ENCODE measurements at places on chromosomes 5 and 9.

- DNase-seq: no peak
Measured at GRCh38 chr9:117945286-117945685, 241.1 kb downstream of the TLR4 start.

- no peak for DNase-seq
Measured at GRCh38 chr5:157778121-157778805, 34.8 kb downstream of the LSM11 start.

- DNase-seq: peak; percentile 93
Measured at GRCh38 chr5:5492087-5492933, 69.8 kb downstream of the ICE1 start.

- no peak for DNase-seq
Measured at GRCh38 chr9:119278171-119278570, 91.1 kb downstream of the BRINP1 start.

DNA sequence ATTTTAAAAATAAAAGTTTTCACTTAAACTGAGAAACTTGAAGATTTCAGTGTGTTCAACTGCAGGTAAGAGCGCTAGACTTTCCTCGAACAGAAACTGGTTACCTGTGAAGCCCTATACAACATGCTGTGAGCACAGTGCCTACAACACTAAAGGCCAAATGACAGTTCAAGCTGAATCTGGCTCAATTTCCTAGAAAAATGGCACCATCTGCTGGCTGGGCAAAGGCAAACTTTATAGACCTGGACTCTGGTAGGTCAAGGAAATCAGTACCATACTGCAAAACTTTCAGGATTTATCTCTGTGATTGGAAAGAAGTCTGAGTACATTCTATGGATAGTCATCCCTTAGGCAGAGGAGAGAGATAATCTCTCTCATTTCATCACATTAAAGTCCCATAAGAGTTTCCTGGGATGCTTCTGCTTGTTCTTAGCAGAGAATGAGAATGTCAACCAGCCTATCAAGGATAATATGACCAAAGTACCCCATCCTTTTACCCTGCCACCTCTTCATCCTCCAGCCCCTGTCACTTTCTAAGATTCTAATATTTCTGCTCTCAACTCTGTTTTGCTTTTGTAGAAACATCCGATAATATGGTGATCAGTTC is 31.8 kb upstream of the FOXB2 start:
- DNase-seq: peak; percentile 85

DNA sequence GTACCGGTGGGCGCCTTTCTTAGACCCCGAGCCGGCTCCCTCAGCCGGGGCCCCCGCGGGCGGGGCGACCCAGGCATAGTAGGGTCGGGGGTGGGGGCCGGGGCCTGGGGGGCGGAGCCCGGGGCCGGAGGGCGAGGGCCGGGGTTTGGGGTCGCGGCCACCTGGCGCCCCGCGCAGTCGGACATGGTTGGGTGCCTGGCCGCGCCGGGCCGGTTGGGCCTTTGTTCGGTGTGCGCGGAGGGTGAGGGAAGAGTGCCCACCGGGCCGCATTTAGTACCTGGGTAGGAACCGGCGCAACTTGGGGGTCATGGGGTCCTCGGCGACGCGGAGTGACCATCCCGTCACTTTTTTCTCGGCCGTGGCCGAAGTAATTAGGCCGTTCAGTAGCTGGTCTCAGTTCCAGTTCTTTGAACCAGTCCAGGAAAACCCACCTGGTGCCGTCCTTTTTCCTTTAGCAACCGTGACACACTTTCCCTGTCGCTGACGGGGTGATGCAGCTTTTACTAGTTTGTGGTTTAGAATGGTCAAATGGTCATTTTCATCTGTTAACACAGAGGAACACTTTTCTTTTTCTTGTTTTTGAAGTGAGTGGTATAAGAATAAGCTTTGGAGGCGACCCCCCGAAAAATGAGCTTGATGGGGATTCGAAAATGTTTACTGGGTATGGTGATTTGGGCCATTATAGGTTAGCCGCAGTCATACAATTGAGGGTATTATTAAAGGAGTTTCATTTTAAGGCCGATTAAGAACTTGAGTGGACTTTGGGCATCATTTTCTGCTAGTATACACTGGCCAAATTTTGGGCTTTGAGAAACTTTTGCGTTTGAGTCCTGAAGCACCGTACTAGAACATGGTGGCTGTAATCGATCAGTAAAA is 589 bp downstream of the CKS2 start:
- DNase-seq: no peak

DNA sequence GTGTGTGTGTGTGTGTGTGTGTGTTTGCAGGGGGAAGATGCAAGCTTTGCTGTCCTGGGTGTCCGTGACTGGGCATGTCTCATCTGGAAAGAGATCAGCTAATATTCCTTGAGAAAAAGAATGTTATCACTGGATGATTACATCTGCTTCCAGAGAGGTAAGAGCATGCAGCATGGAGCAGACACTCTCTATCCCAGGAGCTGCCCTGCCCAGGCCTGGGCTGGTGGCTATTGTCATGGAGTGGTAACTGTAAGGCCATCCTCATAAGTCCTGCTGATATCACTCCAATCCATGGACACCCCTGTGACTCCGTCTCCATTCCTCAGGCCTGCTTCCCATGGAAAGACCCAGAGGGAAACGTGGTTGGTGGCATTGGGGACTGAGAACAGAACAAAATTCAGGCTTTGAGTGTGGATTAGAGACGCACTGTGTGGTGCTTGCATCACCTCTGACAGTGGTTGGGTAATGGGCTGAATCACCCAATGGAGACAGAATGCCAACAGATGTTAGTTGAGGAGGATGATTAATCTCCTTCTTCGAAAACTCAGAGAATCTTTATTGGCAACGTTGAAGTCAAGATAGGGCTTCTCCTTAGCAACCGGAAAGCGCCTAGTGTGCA is 52.0 kb upstream of the KCNIP1 start:
- DNase-seq: no peak

DNA sequence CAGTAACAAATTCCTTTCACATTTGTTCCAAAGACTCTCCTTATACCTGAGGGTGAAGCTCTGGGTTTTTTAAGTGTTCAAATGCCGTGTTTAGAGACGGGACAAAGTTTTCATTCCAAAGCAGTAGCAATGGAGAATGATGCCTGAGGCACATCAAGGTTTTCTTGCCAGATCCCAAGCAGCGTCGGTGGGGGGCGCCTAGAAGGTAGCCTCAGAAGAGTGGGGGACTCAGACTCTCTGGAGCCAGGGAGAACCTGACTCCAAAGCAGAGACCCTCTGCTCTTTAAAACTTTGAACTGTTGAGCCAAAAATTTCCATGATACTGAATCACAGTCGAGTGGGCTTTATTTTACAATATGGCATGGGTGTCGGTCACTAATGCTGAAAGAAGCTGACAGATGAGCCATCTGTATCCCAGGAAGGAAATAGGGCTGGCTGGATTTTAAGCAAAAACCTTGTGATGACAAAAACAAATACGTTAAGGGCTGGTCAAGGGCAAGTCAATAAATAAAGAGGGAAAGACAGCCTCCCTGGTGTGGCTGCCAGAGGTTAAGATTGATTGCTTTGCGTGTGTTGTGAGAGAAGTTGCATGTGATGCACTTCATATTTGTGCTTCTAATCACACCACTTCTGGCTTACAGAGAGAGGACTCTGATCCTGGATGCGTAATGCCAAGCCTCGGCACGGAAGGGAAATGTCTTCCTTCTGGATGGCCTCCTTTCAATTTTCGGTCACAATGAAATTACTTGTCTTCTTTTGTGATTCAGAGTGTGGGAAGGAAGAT is 161.1 kb upstream of the EFNA5 start:
- peak; percentile 13 for DNase-seq
